Aorta (tissue), 5 donors: ENCODE measurements at places on chromosomes 7 and 10. TPM values are rescaled to one million over a fixed set of nuclear protein-coding genes. Genes with fewer than 3 reads are reported as not detected.

Gene ELN
- 556 TPM for total RNA-seq

Gene MMD2
- not detected for total RNA-seq

DNA sequence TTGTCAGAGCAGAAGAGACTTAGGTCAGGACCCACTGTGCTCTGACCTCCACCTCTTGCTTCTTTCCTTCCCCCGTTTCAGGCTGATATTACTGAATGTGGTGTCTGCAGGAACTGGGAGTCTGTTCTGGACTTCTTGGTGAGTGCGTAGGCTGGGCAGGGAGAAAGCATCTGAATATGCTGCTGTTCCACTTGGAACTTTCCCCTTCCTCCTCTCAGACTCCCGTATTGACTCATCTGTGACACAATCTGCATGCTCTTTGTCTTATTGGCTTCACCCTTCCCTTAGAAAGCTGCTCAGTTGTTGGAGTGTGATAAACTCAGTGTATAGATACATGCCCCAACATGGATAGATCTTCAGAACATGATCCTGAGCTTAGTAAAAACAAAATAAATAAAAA, 137.6 kb upstream of the HABP2 start:
- no peak for DNase-seq

GRCh38 chr7:92404170-92404614, 43.1 kb upstream of the GATAD1 start:
- DNase-seq: no peak

GRCh38 chr7:101018271-101019167, 1.4 kb upstream of the MUC17 start:
- DNase-seq: no peak
